Stimulated activated CD8-positive, alpha-beta memory T cell treated with anti-CD3 and anti-CD28 coated beads, Interleukin-4, amount 100 ng/mL, for 48 hours (primary cell): ENCODE measurements at places on chromosomes 1 and 21.

GRCh38 chr1:109805486-109806165, 41.9 kb upstream of the EPS8L3 start:
- peak; percentile 17 for DNase-seq

- DNase-seq, result no peak
Observed at GRCh38 chr1:32554288-32554687, 15.1 kb downstream of the ZBTB8A start.

DNA sequence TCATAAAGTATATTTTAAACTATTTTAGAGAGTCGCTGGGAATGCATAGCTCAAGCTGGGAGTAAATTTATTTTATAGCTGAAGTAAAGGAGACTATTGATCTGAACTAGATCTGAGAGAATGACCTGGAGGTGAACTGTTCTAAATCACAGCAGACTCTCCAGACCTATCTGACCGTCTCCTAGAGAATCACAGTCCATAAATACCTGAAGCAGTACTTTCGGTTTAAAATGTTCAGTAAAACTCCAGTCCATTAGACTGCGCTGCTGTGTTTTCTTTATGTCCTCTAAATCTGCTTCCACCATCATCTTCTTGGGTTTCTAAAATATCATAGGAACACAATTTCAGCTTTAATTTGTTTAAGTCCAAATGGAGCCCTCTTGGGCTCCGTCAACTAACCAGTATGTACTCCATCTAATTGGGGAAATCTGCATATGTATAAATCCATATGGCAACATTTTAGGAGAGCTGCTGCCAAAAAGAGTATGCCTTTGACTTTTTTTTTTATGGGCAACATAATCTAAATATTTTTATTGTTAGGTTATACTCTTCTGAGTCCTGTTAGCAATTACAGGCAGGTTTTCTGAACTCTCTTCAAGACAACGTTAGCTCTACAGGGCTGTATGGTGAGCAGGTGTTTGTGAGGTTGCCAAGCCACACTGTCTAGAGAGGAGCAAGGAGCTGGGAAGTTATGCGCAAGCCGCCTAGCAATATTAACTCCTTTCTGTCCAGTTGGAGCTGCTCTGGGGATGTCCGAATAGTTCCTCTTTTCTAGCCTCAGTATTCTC, 111.2 kb downstream of the SPAG17 start:
- no peak for DNase-seq

DNA sequence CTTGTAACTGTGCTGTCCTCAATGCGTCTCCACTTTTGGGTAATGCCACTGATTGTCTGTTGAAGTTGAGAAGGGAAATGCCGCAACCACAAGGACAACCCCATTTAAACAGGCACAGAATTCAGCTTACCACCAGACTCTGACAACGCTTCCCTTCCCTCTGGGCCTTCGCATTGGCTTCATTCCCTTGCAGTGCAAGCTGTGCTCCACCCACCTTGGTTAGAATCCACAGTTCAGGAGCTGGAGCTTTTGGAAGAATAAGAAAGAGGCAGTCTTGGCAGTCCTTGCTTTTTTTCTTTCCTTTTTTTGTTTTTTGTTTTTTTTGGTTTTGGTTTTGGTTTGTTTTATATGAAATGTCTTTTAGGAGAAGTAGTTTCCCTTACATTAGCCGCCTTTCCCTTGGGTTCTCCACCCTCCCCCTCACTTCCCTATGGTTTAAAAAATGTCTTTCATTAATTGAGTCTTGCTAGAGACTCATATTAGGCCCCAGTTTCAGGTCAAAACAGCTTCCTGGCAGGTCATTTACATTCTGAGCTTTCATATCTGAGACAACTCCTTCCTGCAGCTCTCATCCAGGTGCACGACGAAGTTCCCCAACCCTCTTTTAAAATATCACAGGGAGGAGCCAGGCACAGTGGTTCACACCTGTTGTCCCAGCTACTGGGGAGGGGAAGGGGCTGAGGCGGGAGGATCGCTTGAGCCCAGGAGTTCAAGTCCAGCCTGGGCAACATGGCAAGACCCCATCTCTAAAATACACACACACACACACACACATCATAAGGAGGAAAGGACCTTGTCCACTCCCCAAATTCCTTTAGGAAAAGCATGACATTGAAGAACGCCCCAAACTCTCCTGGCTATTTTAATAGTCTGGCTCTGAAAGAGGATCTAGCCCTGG, 20.7 kb upstream of the LAX1 start:
- no peak for DNase-seq

DNA sequence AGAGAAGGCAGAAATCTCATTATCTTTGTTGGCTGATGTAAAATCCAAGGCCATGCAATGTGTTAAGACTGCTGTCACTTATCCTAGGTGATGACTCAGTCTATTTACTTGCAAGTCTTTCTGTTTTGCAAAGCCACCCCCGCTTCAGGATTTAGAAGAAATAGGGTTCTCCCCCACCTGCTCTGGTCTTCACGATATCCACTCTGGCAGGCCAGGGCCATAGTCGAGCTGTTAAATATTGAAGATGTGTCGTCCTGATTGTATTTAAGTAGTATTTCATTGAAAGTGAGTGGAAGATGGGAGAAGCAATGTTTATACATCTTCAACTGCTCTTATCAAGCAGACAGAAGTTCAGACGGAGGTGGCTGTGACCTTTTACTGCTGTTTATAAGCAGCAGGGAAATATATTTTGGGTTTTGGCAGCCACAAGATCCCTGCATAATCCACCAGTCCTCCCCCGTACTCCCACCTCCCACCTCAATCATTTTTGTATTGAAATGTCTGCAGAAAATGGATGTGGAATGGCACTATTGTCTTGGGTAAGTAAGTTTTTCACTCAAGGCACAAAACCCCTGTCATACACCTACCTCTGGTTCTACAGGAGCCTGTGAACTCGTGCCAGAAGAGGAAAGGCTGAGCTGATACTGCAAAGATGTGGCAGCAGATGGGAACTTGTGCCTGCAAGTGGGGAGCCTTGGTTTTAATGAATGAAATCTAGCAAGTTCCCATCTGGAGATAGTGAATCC, 117.4 kb downstream of the MRPS6 start:
- DNase-seq, result no peak

- no peak for DNase-seq
Observed at GRCh38 chr1:2345297-2346075, 45.9 kb downstream of the MORN1 start.

- no peak for DNase-seq
Observed at GRCh38 chr1:224502459-224503160, 68.0 kb upstream of the WDR26 start.

DNA sequence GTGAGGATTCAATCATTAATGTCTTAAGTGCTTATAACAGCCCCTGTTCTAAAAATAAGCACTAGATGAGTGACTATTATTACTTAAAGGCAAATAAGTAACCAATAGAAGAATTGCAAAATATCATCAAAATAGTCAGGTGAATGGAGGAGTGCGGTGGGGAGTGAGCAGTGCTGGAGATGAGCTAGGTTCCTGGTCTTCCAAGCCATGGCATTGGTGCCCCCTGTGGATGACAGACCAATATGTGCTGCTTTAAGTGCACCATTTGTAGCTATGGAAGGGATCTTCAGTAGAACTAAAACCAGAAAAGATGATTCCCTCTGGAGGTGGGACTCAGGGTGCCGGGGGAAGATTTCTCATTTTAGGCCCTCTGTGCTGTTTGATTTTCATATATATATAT, 46.1 kb upstream of the SLC30A1 start:
- DNase-seq, result no peak

GRCh38 chr1:11178021-11179015, 10.8 kb upstream of the ANGPTL7 start:
- DNase-seq, result no peak

DNA sequence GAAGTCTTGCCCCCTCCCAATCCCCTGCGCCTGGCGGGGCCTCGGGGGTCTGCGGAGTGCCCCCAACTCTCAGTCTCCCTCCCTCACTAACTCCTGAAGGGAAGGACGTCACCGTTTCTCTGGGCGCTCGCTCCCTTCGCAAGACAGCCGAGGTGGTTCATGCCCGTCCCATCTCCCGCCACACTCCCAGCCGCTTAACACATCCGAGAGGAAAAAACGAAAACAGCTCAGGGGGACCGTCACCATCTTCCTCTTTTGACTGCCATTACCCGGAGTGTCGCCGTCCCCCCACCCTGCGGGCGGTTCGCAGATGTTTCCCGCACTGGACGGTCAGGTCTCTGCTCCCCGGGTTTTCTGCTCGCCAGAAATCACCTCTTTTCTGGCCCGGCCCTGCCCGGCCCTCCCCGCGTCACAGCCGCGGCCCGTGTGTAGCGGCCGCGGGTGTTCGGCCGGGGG, 532 bp downstream of the ERO1B start:
- DNase-seq, result peak; percentile 45

- peak; percentile 96 for DNase-seq
Observed at GRCh38 chr1:40338745-40339419, 21.8 kb upstream of the COL9A2 start.

DNA sequence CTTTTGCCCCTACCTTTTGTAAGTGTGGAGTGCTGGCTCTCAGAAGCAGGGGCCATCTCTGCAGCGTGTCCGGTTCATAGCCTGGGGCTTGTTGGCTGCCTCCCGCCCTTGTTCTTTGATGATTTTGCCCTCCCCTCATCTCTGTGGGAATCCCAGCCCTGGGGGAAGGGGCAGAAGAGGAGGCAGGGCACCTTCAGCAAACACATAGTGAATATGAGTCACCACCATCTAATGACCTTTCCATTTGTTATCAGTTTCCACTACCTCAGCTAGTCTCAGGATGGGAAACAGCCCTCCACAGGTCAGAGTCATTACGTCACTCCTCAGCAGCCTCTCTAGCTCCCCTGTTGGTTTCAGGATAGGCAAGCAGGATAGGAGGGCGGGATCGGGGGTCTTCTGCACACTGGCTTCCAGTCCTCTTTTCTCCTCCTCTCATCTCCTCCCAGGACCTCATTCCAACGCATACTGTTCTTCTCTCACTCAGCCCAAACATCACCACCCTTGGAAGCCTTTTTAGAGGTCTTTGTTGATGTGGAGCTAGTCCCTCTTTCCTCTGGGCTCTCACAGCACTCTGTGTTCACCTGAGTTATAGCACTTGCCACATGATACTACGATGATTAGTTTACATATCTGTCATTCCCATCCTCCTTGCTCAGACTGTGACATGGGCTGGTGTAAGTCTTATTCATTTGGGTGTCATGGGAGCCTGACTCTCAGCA, 15.8 kb downstream of the GADD45A start:
- peak; percentile 34 for DNase-seq

GRCh38 chr1:64077281-64077940, 126.0 kb upstream of the UBE2U start:
- DNase-seq, result no peak

DNA sequence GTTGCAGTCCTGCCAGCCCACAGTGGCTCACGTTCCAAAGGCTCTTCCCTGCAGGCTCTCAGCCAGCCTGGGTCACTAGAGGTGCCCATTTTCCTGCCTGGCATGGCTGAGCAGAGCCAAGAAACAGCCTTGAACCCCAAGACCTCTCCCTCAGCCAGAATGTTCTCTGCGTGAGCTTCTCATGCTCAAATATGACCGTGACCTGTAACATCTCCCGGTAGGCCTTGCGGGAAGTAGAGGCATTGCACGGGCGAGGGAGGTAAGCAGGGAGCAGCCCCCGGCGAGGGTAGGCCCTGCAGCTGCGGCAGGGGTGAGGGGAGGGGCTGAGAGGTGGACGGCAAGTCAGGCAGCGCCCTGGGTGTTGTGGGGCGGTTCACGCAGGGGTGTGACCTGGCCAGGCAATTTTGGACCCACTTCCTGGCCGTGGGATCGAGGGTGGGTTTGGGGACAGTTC, 20.0 kb downstream of the RRP1 start:
- no peak for DNase-seq

DNA sequence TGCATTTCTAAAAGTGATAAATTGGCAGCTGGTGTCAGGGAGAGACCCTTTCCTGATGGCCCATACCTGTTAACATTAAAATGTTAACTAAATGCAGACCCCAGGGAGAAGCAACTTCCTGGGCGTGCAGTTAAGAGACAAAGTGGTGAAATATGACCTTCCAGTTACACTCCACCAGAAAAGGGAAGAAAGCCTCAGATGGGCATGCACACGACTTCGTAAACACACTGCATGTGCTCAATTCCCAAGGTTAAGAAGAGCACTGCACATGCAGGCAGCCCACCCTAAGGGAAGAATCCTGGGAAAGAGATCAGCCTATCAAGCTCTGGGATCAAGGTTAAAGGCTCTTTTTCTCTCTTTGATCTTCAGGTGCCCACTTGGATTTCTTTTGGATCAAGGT, 9.7 kb upstream of the GBP6 start:
- DNase-seq, result no peak

DNA sequence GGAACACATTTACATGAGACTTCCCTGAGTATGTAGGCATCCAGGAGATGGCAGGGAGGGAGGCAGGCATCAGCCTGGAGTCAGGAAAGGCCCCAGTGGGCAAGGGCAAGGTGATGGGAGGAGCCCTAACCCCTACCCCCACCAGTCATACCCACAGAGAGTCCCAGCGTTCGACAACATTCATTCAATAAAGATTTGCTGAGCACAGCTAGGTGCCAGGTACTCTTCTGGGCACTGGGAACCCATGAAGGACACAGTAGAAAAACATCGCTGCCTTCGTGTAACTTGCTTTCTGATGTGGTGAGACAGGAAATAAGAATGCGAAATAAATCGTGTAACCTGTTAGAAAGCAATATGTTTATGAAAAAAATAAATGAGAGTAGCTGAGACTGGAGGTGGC, 77.3 kb upstream of the GADD45A start:
- DNase-seq, result no peak

GRCh38 chr1:108643492-108644335, 17.2 kb downstream of the HENMT1 start:
- DNase-seq, result peak; percentile 46

DNA sequence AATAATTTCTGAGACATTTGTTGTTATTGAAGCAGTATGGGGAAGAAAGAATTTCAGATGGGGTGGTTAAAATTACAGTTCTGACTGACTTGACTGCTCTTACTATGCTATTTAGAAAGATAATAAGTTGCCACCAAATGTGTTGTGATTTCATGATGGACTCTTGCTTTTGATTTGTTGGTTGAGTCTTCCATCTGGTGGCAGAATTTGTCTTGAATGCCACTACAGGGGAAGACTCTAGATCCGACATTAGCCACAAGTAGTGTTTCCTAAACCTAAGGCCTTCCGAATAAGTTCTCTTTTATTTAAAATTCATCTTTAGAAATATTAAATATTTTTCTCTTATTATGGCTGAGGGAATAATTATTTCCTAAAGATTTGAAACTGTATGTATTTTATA, 190.9 kb upstream of the ADGRL4 start:
- no peak for DNase-seq

- DNase-seq, result no peak
Observed at GRCh38 chr1:115168026-115168425, 78.7 kb upstream of the TSPAN2 start.
